T-helper 22 cell (primary cell): ENCODE measurements at places on chromosomes 6 and 20.

- no peak for DNase-seq
These were observed 41.6 kb upstream of the ZNF217 start for GRCh38 chr20:53635221-53635620.

GRCh38 chr6:157800420-157801237 is 22.4 kb upstream of the SNX9 start:
- DNase-seq = no peak

GRCh38 chr6:16239798-16240123 is 1.4 kb downstream of the GMPR start:
- DNase-seq = no peak

DNA sequence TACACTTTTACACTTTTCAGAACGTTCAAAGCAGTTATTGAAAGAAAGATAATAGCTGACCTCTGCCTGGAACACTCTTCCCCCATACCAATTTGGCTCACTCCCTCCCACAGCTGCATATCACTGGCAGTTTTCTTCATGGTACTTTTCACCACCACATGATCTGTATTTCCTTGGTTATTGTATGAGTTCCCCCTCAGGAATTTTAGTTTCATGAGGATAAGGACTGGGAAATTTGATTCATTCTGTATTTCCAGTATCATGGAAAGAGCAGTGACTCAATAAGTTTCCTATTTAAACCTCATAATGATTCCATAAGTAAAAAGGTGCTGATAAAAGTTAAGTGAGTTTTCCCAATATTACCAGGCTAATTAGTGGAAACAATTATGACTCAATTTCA is 16.0 kb downstream of the HTR1B start:
- no peak for DNase-seq

DNA sequence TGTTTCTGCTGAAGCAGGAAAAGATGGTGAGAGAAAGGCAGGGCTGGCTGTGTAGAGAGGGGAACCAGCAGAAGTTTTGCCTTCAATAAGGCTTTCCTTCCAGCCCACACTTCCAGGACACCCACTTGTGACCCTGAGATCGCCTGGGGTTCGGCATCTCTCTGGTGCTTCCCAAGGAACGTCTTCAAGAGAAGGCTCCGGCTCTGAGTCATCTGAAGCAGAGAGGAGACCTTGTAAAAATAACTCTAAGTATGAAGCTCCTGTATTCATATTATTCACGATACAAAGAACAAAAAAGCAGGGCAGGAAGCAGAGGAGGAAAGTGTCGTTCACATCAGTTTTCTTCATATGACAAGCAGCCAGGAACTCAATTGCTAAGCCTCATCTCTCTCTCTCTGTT is 95.4 kb upstream of the MRPS10 start:
- no peak for DNase-seq
